ENCODE measurements at places on chromosomes 6 and 20. TPM values are rescaled to one million over a fixed set of nuclear protein-coding genes. Genes with fewer than 3 reads are reported as not detected.
A peak's percentile ranks its signal among the peaks of the same experiment; 100 is the strongest.

Gene VWA7
- 0.17 TPM for total RNA-seq

Gene C6orf15
- not detected for total RNA-seq

Gene ZC2HC1B
- total RNA-seq = not detected

Gene RIN2
- 65.4 TPM for total RNA-seq

DNA sequence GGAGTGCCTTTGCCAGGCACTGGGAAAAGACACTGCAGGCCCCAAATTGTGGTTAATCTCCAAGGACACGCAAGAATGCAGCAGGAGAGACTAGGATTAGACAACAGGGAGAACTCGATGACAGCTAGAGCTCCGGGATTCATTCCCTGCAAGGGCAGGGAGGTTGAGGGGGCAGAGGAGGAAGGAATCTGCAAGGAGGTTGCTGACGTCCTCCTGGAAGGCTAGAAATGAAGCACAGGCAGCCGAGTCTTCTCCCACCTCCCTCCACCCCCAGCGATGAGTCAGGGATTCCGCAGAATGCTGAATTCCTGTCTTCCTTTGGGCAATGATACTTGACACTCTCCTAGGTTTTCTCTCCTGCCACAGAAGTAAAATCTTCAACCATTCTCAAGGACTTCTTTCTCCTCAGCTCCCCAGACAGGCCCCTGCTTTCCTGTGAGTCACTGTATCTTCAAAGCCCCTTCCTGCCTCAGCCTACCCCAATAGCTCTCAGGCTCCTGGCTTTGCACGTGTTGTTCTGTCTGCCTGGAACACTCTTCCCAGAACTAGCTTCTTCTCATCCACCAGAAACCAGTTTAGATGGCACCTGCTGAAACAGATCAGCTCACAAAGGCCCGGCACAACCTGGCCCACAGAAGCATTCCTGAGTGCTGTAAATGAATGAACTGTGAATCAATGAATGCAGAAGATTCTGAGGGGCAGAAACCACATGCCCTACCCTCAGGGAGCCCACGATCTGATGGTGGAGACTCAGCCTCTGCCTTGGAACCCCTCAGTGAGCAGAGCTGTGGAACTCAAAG lies 85.6 kb downstream of the MRPL14 start:
- DNase-seq = peak; percentile 81

DNA sequence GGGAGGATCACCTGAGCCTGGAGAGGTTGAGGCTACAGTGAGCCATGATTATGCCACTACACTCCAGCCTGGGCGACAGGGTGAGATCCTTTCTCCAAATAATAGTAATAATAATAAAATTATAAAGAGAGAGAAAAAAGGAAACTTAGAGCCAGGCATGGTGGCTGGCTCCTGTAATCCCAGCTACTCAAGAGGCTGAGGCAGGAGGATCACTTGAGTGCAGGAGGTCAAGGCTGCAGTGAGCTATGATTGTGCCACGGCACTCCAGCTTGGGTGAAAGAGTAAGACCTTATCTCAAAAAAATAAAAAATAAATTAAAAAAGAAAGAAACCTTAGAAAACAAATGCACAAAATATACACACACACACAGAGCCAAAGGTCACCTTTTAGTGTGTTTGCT lies 5.2 kb upstream of the SAMHD1 start:
- no peak for DNase-seq

DNA sequence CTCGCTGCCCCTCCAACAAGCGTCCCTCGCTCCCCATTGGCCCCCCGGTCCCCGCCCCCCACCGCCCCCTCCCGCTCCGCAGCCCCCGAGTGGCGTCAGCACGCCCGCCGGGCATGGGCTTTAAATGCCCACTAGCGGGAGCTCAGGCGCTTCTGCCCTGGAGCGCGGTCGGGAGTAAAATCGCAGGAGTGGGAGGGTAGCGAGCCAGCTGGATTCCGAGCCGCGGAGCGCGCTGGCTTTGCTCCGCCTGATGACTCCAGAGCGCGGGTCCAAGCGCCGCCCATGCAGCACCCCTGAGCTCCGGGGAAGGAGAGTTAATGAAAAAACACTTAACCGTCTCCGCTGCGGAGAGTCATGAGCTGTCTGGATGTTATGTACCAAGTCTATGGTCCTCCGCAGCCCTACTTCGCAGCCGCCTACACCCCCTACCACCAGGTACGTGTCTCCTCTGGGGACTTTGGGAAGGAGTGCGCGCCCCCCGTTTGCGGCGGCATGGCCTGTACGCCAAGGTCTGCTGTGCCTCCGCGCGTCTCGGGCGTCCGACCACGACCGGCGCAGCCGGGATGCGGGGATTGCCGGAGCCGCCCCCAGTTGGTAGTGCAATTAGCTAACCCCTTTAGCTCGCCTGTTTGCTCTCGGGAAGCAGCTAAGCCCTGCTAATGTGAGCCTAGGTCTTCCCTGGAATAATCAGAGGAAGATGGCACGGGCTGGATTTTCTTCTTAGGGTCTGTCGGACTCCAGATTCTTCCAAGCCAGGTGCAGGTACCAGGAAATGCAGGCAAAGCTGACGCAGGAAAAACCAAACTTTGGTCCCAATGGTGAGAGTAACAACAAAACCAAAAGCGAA lies at the start of gene VGLL2:
Gene VGLL2, plus strand, starts transcription at position 149 of the 847 bp plus-strand sequence. Its CDS starts 206 bp downstream, at position 355.
- peak; percentile 20 for DNase-seq

- DNase-seq = no peak
Observed at GRCh38 chr6:52304983-52305390, 20.4 kb upstream of the MCM3 start.

DNA sequence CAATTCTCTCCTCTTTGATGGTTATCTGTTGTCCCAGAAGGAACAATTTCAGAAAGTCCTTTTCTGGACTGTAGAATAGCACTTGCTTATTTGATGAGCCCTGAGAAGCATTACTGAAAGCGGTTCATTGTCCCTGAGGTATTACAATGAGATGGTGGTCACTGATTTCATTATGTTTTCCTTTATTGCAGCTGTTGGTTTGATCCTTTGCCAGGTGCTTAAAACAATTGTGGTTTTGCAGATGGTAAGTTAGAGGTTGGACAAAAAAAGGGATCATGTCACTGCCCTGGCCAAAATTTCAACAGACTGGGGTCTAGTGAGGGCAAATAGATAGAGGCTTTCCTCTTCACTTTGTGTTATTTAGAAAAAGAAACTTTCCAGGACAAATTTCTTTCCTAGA lies 61.9 kb downstream of the ESR1 start:
- DNase-seq = no peak

GRCh38 chr6:165047952-165048351 lies 261.5 kb downstream of the C6orf118 start:
- DNase-seq = no peak

DNA sequence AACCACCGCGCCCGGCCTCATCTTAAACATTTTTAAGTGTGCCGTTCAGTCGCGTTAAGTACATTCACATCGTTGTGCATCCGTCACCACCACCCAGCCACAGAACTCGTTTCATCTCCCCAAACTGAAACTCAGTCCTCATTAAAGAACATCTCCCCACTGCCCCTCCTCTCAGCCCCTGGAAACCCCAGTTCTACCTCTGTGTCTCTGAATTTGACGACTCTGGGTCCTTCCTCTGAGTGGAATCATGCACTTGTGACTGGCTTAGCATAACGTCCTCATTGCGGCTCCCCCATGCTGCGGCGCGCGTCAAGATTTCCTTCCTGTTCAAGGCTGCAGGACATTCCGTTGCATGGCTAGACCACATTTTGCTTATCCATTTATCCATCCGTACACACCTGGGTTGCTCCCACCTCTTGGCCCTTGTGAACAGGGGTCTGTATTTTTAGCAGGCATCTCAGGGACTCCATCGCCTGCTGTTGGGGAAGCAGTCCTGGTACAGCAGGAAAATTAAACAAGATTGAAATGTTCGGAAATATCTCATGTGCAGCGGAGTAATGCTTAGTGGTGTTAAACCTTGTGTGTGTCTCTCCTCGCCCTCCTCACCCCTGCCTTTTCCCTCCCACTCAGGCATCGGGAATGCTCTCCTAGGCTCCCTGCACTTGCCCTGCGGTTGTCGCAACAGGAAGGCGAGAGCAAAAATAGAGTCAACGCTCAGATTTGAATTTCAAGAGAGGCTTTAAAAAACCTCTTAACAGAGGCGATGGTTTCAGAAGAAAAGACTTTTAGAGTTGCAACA lies 127.9 kb downstream of the PXDC1 start:
- DNase-seq = no peak

DNA sequence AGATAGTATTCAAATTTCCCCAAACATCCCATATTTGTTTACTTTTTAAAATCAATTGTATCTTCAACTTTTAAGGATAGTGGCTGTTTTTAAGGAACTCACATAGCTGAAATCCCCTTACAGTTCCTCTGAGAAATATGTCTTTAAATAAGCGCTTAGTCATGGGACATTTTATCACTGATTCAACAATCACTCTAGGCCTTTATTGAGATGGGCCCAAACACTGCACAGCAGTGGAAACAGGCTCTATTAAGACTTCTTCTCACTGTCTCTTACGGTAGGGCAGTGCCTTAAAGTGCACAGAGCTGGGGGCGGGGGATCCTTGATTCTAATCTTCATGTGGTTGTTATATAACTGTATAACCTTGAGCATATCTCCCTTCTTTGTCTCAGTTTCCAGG lies 59.8 kb upstream of the RREB1 start:
- no peak for DNase-seq
